ENCODE measurements at places on chromosomes 4 and X.

DNA sequence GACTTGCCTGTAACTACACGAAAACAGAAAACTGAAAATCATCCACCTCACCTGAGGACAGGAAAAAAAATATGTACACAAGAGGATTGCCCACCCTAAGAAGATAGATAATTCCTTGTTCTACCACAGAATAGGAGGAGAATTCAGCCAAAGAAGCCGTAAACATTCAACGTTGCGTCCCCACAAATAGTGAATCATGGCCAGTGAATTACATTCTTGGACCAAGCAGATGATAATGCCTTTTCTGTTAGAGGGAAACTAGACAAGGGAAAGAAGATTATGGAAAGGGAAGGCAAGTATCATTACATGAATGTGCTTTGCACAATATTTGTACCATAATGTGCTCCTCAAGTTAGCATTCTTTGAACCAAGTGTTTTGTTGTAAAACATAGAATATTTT, 95.5 kb upstream of the C1QTNF7 start:
- DNase-seq = no peak

DNA sequence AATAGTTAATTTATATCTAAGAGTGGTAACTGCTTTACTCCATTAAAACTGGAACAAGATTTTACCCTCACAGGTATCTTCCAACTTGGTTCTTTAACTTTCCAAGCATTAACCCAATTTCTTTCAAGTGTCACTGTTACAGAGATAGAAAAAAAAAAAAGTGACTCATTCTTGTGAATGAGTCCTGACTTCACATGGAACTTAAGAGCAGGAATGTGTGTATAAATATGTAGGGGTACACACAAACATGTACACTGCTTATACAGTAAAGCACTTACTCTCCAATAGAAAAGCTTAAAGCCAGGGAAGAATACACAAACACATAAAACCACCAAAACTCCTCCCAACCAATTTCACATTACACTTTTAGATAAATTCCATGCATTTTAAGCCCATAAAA, 38.8 kb downstream of the TAPT1 start:
- DNase-seq = no peak

GRCh38 chrX:43540318-43540717, 115.8 kb upstream of the MAOA start:
- no peak for DNase-seq

DNA sequence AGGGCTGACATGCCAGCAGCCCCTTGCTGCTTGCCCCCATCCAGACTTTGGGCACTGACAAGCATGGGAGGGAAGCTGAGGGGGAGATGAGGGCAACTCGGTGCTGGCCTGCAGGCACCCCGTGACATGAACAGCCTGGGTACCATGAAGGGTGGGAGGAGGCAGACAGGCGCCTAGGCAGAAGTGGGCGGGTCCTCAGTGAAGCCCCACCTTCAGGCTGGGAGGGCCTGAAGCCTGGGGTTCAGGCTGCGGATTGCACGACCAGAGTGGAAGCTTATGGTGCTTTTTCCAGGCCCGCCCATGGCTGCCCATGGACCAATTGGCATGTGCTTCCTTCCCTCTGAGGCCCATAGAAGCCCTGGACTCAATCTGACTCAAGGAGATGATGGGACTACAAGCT, 354.1 kb downstream of the GRIA2 start:
- no peak for DNase-seq

GRCh38 chr4:87306056-87306455, 16.6 kb downstream of the HSD17B13 start:
- DNase-seq = no peak

- DNase-seq = no peak
Observed at GRCh38 chr4:71472946-71473345, 134.1 kb downstream of the SLC4A4 start.

DNA sequence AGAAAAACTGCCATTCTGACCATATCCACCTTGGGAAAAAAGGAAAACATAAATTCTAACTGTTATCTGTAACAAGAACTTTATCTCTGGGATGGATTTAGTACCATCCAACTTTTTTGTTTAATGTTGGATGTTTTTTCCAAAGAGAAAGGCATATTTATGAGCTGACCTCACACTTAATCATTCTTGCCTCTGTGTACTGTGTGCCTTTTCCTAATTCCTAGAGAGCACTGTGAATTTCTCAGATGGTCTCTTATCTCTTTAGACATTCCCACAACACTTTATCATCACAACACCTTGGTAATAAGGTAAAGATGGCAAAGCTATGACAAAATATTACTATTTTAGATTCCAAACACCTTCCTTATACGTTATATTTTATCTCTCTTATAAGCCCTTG, 126.2 kb downstream of the COL4A6 start:
- DNase-seq = no peak

DNA sequence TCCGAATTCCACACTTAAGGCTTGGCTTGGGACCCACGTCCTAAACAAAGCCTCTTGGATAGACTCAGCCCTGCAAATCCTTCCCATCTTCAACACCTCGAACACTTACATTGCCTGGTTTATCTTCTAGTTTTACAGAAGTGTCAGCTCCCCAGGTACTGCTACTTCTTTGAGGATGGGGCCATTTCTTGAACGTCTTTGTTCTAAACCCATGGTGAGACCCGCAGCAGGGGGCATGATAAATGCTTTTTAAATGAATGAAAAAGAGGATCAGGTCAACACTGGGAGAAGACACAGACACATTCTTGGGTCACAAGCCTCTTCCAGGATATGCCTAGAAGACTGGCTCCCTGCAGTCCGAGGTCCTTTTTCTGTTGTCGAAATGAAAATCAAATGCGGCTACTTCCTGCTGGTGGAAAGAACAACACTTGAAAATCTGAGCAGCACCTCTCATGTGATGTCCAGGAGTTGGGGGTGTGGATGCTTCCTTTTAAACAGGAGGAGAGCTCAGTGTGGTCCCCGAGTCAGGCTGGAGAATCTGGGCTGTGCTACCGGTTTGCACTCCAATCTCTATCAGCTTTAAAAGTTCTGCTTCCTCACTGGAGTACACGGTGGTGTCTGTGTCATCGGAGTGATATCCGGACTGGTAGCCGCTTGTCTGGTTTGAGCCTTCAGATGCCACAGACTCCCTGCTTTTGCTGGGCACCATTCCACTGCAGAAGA, 45.8 kb downstream of the KDR start:
- DNase-seq = no peak
